ENCODE measurements at places on chromosomes 2 and 18. TPM values are rescaled to one million over a fixed set of nuclear protein-coding genes. Genes with fewer than 3 reads are reported as not detected.

DNA sequence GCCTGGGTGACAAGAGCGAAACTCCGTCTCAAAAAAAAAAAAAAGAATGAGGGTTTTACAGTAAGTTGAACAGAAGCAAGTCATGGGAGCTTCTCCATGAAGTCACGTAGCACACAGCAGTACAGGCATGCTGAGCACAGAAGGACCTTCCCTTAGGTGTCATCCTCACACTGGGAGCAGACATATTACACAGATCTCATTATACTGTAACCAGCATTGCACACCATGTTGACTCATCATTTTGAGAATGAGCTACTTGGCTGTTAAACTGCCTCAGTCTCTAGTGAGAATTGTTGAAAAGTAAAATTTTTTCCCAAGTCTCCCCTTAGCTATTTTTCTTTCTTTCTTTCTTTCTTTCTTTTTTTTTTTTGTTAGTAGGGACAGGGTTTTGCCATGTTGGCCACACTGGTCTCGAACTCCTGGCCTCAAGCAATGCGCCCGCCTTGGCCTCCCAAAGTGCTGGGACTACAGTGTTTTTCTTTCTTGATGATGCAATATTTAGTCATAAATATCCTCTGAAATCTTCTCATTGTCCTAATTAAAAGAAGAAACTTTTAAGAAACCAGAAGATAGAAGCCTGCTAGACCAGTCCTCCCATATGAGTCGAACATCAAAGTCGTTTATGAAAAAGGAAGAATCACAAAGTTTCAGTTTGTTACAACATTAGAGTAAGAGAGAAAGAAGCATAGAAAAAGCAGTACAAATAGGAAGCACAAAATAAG lies 37.9 kb upstream of the PPP1CB start:
- no peaks in the 10 kb centered on the region for H3K27me3 ChIP-seq
- DNase-seq = no peak
- no peak overlapping the region for H3K27ac ChIP-seq
- peaks cover 10% of the 10 kb centered on the region for H3K4me1 ChIP-seq
- no peak overlapping the region for H3K4me3 ChIP-seq
- no peaks in the 10 kb centered on the region for H3K36me3 ChIP-seq

The PID1 gene
- not detected for total RNA-seq

GRCh38 chr18:68667121-68667520 lies 47.8 kb downstream of the TMX3 start:
- H3K36me3 ChIP-seq = no peaks in the 10 kb centered on the region
- H3K27ac ChIP-seq = no peak overlapping the region
- no peak for DNase-seq

The TCF7L1 gene
- total RNA-seq = 0.08 TPM

GRCh38 chr2:12688091-12688490 lies 28.6 kb upstream of the TRIB2 start:
- H3K36me3 ChIP-seq = no peaks in the 10 kb centered on the region
- H3K27me3 ChIP-seq = peaks cover 13% of the 10 kb centered on the region
- no peak for DNase-seq
- no peak overlapping the region for H3K27ac ChIP-seq
- no peaks in the 10 kb centered on the region for H3K4me1 ChIP-seq

DNA sequence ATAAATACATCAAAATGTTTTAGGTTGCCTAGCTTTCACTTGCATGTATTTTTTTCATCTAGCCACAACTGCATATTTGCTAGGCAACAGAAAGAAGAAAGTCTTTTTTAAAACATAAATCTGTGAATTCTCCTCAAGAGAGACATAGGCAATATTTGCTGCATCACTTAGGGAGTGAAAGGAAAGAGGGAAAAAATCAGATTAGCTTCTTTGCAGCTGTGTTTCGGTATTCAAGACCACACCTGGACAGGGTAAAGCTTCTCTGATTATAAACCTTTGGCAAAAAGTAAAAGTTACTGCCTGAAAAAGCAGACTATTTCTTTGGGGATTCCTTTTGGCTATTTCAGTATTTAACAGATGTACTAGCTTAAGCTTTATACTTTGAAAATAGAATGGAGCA lies 280.9 kb upstream of the ZSWIM2 start:
- H3K27ac ChIP-seq = no peak overlapping the region
- no peaks in the 10 kb centered on the region for H3K4me1 ChIP-seq
- H3K36me3 ChIP-seq = no peaks in the 10 kb centered on the region
- no peaks in the 10 kb centered on the region for H3K27me3 ChIP-seq
- no peak for DNase-seq
